Natural killer cell (primary cell): ENCODE measurements at places on chromosomes 5 and 9. TPM values are rescaled to one million over a fixed set of nuclear protein-coding genes. Genes with fewer than 3 reads are reported as not detected.

The ANKDD1B gene
- 0.66 TPM for total RNA-seq

The HAPLN1 gene
- total RNA-seq, result not detected

The NR2F1-AS1 gene
- not detected for total RNA-seq

The DOK3 gene
- 19.8 TPM for total RNA-seq

The CCNB1 gene
- 5.2 TPM for total RNA-seq

The FOXD4L3 gene
- not detected for total RNA-seq

The MYMK gene
- total RNA-seq, result not detected

- DNase-seq, result no peak
- H3K4me1 ChIP-seq, result no peaks in the 10 kb centered on the region
- H3K27ac ChIP-seq, result no peak overlapping the region
- H3K27me3 ChIP-seq, result no peaks in the 10 kb centered on the region
Observed at GRCh38 chr5:1546556-1546955, 22.8 kb upstream of the LPCAT1 start.

- H3K27me3 ChIP-seq, result no peaks in the 10 kb centered on the region
- H3K4me3 ChIP-seq, result no peak overlapping the region
- H3K36me3 ChIP-seq, result no peaks in the 10 kb centered on the region
- no peak for DNase-seq
- H3K4me1 ChIP-seq, result no peaks in the 10 kb centered on the region
- no peak overlapping the region for H3K27ac ChIP-seq
Observed at GRCh38 chr5:65243161-65243560, 238.6 kb downstream of the ADAMTS6 start.

GRCh38 chr5:53109056-53109442, 508 bp downstream of the MOCS2 start:
- H3K4me1 ChIP-seq, result peaks cover 8% of the 10 kb centered on the region
- H3K36me3 ChIP-seq, result peaks cover 4% of the 10 kb centered on the region
- DNase-seq, result peak; percentile 39
- H3K27me3 ChIP-seq, result no peaks in the 10 kb centered on the region
- H3K4me3 ChIP-seq, result peak overlapping the region; percentile 95
- H3K27ac ChIP-seq, result peak overlapping the region; percentile 81

GRCh38 chr5:88322785-88323184, 54.1 kb upstream of the TMEM161B start:
- DNase-seq, result no peak
- H3K36me3 ChIP-seq, result no peaks in the 10 kb centered on the region
- H3K27ac ChIP-seq, result no peak overlapping the region
- no peaks in the 10 kb centered on the region for H3K27me3 ChIP-seq
- no peak overlapping the region for H3K4me3 ChIP-seq

- no peak for DNase-seq
- no peaks in the 10 kb centered on the region for H3K4me1 ChIP-seq
- no peak overlapping the region for H3K27ac ChIP-seq
- H3K36me3 ChIP-seq, result no peaks in the 10 kb centered on the region
Observed at GRCh38 chr9:14868772-14869583, 41.2 kb downstream of the FREM1 start.

DNA sequence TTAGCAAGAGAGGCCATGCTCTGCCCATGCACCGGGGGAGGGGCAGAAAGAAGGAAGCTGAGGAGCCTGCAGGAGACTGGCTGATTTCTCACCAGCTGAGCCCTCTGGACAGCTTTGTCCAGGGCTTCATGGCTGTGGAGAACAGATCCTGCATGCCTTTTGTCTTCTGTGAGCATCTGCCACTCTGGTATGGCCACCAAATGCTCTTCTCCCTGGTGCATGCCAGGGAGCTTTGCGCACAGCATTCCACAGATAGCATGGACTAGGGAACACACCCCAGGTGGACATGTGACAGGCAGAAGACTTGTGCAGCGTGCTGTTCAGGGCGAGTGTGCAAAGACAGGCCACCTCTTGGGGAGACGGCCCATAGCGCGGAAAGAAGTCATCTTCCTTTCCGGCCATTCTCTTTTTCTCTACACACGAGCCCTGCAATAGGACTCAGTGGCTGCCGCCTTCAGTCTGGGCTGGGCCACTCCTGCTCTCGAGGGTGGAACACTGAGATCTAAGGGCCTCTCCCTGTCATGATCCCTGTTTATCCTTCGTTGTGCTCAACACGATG, 56.7 kb downstream of the GADD45G start:
- H3K4me3 ChIP-seq, result no peak overlapping the region
- no peak for DNase-seq
- peaks cover 29% of the 10 kb centered on the region for H3K4me1 ChIP-seq

DNA sequence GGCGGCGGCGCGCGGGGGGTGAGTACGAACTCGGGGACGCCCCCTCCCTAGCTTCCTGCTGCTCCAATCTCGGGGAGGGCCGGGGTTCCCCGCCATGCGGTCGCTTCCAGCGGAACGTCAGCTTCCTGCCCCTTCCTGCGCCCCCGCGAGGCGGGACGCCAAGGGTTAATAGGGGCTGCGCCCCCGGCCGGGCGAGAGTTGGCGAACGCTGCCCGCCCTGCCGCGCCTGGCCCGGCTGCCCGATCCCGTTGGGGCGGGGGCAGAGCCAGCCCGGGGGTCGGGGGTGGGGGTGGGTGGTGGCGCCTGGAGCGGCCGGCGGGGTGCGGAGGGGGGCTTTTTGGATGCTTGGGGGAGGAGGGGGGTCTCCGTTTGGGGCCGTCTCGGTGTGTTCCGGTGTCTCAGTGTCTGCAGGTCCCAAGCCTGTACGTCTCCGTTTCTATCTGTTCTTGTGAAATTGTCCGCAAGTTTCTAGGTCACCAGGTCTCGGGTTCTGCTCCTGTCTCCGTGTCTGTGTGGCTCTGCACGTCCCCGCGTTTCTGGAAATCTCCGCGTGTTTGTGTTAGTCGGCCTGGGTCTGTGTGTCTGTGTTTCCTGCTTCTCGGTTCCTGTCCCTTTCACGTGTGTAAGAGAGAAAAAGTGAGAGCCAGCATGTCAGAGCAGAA, 789 bp downstream of the COL27A1 start:
- no peak overlapping the region for H3K4me3 ChIP-seq
- peaks cover 30% of the 10 kb centered on the region for H3K27me3 ChIP-seq
- no peak for DNase-seq
- peaks cover 18% of the 10 kb centered on the region for H3K4me1 ChIP-seq
- no peaks in the 10 kb centered on the region for H3K36me3 ChIP-seq

- H3K27ac ChIP-seq, result no peak overlapping the region
- H3K4me1 ChIP-seq, result no peaks in the 10 kb centered on the region
- H3K36me3 ChIP-seq, result no peaks in the 10 kb centered on the region
- no peak for DNase-seq
- no peak overlapping the region for H3K4me3 ChIP-seq
Observed at GRCh38 chr9:94853887-94854286, 127.4 kb downstream of the AOPEP start.

DNA sequence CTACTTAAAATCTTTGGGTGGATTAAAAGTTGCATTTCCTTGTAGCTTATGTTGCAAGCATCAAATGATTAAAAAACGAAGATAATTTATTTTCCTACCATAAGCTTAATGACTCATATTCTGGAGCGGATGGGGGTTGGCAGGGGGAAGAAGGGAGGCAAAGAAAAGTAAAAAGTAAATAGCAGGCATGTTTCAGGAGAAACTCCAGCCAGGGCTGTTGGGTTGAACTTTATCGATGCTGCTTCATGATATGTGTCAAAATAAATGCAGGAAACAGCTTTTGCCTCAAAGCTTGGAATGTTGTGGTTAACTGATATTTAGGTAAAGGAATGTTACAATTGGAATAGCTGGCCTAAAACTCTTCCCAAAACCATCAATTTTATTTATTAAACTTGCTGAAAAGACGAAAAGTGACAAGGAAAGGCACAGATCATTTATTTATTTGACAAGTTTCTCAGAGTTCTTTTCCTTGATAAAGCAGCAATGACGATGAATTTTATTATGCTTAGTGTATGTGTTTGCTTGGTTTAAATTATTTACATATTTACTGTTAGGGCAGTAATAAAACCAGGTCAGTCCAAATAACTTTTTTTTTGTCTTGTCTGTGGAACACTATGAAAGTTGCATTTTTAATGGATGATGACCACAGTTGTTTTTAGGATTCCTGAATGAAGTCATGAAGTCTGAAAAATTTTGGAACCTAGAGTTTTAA, 177.9 kb downstream of the PCSK1 start:
- no peaks in the 10 kb centered on the region for H3K36me3 ChIP-seq
- no peak for DNase-seq
- H3K4me3 ChIP-seq, result no peak overlapping the region
- H3K27me3 ChIP-seq, result no peaks in the 10 kb centered on the region
- H3K4me1 ChIP-seq, result no peaks in the 10 kb centered on the region

DNA sequence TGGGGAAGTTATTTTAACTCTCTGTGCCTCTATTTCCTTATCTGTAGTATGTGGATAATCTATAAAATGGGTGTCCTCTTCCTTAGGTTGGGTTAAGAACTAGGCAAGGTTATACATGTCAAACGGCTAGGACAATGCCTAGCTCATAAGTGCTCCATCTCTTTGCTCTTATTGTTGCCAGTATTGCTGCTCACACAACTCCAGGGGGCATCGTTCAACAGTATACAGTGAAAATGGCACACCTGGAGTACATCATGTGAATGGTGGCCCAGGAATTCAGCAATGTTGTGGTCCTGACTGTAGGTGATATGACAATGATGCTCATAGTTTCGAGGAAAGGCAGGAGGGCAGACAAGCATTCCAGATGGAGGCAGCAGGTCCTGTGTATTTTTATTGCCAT, 30.1 kb downstream of the SLIT3 start:
- H3K4me3 ChIP-seq, result no peak overlapping the region
- H3K27me3 ChIP-seq, result no peaks in the 10 kb centered on the region
- H3K27ac ChIP-seq, result no peak overlapping the region
- H3K36me3 ChIP-seq, result no peaks in the 10 kb centered on the region

- H3K36me3 ChIP-seq, result no peaks in the 10 kb centered on the region
- no peaks in the 10 kb centered on the region for H3K4me1 ChIP-seq
- H3K4me3 ChIP-seq, result no peak overlapping the region
Observed at GRCh38 chr5:152061095-152061494, 136.4 kb upstream of the GLRA1 start.

GRCh38 chr9:82791692-82792091, 271.2 kb downstream of the RASEF start:
- H3K36me3 ChIP-seq, result no peaks in the 10 kb centered on the region
- no peak overlapping the region for H3K4me3 ChIP-seq

DNA sequence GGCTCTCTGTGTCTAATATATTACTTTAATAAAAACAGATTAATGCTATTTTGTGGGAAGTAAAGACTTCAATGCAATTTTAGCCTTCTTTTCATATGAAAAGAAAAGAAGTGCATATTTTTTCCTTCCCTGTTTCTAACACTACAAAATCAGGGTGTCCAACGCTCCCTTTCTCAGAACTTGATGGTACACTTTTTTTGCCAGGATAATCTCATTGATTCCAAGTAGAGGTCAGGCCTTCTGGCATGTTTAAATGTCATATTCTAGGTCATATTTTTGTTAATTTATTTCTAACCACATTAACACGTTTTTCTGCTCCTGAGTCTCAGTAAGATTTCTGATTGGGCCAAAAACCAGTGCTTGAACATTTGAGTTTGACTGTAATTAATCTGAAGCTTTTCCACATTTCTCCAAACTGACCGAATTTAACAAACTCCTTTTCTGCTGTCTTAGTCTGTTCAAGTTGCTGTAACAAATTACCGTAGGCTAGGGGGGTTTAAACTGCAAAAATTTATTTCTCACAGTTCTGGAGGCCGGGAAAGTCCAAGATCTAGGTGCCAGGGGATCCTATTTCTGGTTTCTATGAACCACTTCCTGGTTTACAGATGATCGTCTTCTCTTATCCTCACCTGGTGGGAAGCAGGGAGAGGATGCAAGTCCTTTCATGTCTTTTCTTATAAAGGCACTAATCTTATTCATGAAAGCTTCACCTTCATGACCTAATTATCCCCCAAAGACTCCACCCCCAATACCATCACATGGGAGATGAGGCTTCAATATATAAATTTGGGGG, 63.2 kb upstream of the ELL2 start:
- no peaks in the 10 kb centered on the region for H3K36me3 ChIP-seq
- no peak overlapping the region for H3K27ac ChIP-seq
- H3K4me1 ChIP-seq, result no peaks in the 10 kb centered on the region
- peaks cover 2% of the 10 kb centered on the region for H3K27me3 ChIP-seq

GRCh38 chr5:80142996-80143395, 107.8 kb downstream of the THBS4 start:
- H3K4me1 ChIP-seq, result peaks cover 4% of the 10 kb centered on the region
- no peaks in the 10 kb centered on the region for H3K27me3 ChIP-seq
- peaks cover 3% of the 10 kb centered on the region for H3K36me3 ChIP-seq
- no peak overlapping the region for H3K27ac ChIP-seq

DNA sequence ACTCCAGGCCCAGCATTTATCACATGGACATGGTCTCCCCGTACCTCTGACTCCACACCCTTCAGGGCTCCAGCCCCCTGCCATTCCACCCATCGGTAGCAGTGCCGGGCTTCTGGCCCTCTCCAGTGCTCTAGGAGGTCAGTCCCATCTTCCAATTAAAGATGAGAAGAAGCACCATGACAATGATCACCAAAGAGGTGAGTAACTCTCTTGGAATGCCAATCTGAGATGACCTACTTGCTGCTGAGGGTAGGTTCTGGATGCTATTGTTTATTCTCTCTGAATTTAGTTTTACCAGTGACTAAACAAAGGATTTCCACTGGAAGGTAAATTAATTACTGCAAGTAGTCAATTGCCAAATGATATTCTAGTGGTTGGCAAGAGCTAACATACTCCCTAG, 80.8 kb downstream of the TLE4 start:
- no peak overlapping the region for H3K4me3 ChIP-seq
- no peaks in the 10 kb centered on the region for H3K4me1 ChIP-seq
- DNase-seq, result no peak
- H3K36me3 ChIP-seq, result peaks cover 20% of the 10 kb centered on the region
- H3K27ac ChIP-seq, result no peak overlapping the region
- H3K27me3 ChIP-seq, result no peaks in the 10 kb centered on the region

- no peaks in the 10 kb centered on the region for H3K27me3 ChIP-seq
- no peak overlapping the region for H3K27ac ChIP-seq
- no peak overlapping the region for H3K4me3 ChIP-seq
- H3K36me3 ChIP-seq, result peaks cover 47% of the 10 kb centered on the region
- H3K4me1 ChIP-seq, result peaks cover 11% of the 10 kb centered on the region
Observed at GRCh38 chr9:129060991-129061390, 19.9 kb upstream of the DOLPP1 start.

DNA sequence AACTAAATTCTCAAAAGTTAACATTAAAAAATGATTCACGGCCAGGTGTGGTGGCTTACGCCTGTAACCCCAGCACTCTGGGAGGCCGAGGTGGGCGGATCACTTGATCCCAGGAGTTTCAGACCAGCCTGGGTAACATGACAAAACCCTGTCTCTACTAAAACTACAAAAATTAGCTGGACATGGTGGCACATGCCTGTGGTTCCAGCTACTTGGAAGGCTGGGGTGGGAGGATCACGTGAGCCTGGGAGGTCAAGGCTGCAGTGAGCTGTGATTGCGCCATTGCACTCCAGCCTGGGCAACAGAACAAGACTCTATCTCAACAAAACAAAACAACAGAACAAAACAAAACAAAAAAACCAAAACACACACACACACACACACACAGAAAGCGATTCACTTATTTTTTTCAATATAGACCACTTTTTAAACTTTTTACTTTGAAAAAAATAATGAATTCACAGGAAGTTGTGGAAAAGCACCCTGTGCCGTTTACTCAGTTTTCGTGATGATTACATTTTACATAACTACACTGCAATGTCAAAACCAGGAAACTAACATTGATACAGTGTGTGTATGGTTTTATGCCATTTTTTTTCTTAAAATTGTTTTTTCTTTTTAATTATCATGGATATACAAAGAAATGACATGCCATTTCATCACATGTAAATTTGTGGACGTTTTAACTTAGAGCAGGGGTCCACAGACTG, 73.7 kb downstream of the TENT4A start:
- H3K36me3 ChIP-seq, result no peaks in the 10 kb centered on the region
- H3K27me3 ChIP-seq, result no peaks in the 10 kb centered on the region
- H3K27ac ChIP-seq, result no peak overlapping the region
- no peak for DNase-seq
- H3K4me1 ChIP-seq, result peaks cover 25% of the 10 kb centered on the region
